ENCODE measurements at places on chromosomes 6 and 20.
A peak's percentile ranks its signal among the peaks of the same experiment; 100 is the strongest.

DNA sequence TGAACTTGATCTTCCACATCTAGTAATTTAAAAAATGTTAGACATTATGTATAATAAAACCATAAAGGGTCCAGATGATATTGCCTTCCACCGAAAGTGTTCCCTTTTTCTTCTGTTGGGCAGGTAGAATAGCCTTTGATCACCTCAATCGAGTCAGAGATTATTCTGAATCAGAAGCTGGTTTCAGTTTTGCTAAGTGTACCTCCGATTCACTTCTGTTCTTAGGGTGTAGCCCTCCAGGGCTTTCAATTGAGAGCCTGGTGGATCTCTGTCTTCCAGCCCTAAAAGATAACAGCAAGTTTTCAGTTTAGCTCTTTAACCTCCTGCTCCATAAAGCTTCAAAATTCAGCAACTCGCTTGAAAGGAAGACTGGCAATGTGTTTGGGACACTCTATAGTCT lies 21.1 kb upstream of the AIG1 start:
- DNase-seq: peak; percentile 39

- no peak for DNase-seq
Measured at GRCh38 chr6:90167514-90168379, 128.9 kb downstream of the BACH2 start.

DNA sequence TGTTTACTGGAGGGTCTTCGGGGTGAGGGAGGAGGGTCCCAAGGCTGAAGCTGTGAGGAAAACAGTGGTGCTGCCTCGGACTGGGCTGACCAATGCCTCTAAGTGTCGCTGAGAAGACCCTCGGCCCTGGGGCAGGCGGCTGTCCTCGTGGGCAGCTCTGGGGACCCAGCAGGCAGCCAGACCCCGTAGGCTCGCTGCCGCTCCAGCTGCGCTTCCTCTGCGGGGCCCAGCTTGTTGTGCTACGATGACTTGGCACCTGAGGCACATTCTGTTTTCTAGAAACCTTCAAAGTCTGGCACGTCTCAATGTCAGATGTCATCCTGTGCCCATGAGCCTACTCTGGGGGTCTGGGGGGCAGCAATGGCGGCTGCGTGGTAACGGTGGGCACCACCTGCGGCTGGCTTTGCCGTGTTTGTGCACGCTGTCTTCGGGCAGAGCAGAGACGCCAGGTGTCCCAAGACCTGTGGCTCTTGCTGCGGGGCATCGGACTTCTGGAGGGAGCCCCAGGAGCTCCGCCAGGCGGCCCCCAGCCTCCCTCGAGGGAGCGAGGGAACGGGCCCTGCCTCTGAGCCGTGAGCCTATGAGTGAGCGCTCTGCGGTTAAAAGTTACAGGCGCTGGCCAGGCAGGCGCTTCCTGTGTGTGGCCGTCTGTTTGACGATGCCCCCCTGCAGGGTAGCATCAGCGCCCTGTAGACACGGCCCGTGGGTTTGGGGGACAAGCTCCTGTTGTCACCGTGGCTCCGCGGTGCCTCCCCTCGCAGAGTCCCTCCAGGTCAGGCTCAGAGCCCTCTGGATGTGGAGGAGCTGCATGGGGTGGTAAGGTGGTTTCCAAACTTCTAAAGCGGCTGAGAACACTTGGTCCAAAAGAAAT lies 6.8 kb downstream of the SLC17A9 start:
- no peak for DNase-seq

GRCh38 chr20:19706463-19706862 lies 51.6 kb upstream of the RIN2 start:
- peak; percentile 21 for DNase-seq

- no peak for DNase-seq
Measured at GRCh38 chr6:99589290-99589672, 17.4 kb upstream of the PRDM13 start.

GRCh38 chr6:148629592-148630465 lies 117.0 kb upstream of the UST start:
- no peak for DNase-seq

GRCh38 chr6:84428300-84428907 lies 201.0 kb upstream of the CEP162 start:
- DNase-seq: peak; percentile 44

GRCh38 chr20:59320854-59321647 lies 20.6 kb downstream of the EDN3 start:
- DNase-seq: no peak

- peak; percentile 69 for DNase-seq
Measured at GRCh38 chr6:21593927-21594415, 420 bp downstream of the SOX4 start.

DNA sequence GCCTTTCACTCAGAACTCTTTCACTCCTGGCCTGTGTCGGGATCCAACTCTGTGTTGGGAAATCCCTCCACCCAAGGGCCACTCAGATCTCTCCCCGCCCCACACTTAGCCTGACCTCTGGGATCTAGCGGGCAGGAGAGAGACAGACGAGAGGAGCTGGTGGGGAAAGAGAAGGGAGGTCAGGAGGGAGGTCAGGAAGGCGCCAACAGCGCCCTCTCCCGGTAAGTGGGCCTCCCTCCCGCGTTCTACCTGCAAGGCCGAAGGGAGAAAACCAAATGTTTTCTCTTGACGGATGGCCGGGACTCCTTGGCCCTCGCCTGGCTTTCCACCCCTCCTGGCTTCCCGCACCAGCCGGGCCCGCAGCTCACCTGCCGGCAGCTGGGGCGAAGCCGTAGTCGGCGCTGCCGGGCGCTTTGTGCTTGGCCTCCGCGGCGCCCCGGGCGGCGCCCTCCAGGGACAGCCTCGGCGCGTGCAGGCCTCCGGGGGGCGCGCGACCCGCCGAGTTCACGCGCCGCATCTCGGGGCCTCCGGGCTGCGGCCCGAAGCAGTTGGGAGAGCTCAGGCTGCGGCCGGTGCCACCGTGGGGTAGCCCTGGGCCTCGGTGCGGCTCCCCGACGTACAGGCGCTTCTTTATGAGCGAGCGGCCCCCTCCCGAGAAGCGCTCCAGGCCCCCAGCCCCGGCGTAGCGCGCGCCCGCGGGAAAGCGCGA lies 38.2 kb downstream of the C6orf132 start:
- peak; percentile 79 for DNase-seq

DNA sequence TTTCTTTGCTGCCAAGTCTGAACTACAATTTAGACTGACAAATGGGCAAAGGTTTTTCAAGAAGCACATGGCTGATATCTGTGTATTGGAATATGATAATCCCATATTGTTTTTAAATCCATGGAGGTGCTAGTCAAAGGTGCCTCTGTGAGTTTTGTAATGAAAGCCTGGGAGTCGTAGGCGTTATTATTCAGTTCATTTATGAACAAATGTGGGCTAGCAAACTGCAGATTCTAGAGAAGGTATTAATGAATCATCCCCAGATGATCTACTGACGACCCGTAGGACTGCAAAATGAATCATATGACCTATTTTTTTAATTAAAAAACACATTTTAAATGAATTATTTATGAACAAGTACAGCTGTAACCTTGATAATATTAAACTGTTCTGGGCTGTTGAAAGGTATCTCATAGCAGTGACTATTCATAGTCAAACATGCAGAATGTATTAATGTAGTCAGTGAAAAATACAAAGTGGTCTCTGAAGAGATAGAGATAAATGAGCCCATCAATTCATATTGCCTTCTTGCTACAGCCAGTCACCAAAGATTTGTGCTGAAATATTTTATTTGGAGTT lies 1317.8 kb upstream of the MAP3K7 start:
- no peak for DNase-seq

GRCh38 chr6:107786709-107787588 lies 37.2 kb downstream of the SCML4 start:
- DNase-seq: peak; percentile 77

- no peak for DNase-seq
Measured at GRCh38 chr6:62614442-62614841, 328.4 kb upstream of the KHDRBS2 start.

GRCh38 chr20:4797275-4797674 lies 75.6 kb downstream of the PRND start:
- DNase-seq: no peak

GRCh38 chr20:41055679-41056078 lies 27.1 kb downstream of the TOP1 start:
- no peak for DNase-seq

GRCh38 chr6:109034526-109034925 lies 60.1 kb downstream of the SESN1 start:
- no peak for DNase-seq

DNA sequence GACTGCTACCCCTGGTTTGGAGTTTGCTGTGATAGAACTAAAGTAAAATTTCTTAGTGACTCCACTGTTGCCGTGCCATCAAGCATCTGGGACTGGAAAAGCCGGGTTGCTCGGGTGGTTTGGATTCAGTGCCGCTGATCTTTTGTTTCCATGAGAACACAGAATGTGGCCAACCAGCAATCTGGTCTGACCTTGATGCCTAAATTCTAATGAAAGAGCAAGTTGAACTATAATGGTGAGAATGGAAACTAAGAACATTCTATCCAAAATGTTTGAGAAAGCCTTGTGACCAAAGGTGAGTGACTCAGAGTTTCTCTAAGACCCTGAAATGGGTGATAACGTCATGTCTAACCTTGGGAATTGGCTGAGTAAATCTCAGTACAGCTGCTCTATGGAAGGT lies 9.9 kb upstream of the PI16 start:
- DNase-seq: no peak

GRCh38 chr6:11409371-11409770 lies 128.2 kb upstream of the TMEM170B start:
- no peak for DNase-seq

DNA sequence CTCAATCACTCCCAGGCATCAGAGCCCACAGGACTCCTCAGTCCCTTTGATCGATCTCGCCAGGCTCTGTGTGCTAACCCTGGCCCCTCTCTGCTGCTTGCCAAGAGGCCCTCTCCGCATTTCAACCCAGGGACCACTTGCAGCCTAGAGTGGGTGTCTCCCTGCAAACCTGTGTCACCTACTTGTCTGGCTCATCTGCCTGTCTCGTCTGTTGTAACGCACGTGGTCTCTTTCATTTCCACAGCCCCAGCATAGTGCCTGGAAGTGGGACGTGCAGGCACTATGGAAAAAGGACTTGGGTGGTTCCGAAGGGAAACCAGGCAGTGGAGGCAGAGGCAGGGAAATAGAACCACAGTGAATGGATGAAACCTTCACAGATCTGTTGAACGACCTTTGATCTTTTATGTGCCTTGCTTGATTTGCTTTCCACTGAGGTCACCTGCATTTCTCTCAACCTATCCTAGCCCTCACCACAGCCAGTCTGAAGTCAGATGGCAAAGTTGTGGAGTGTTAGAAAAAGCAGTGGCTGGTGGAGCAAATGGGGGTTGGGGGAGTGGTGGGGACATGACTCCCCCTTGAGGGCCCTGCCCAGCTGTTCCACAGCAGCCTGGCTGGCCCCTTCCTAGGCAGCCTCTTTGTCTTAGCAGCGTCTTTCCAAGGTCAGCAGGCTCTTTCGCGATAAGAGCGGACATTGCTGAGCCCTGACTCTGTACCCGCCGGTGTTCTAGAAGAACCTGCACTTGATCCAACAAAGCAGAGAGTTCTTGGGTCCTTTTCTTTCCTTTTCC lies 55.8 kb upstream of the TAGAP start:
- DNase-seq: no peak

DNA sequence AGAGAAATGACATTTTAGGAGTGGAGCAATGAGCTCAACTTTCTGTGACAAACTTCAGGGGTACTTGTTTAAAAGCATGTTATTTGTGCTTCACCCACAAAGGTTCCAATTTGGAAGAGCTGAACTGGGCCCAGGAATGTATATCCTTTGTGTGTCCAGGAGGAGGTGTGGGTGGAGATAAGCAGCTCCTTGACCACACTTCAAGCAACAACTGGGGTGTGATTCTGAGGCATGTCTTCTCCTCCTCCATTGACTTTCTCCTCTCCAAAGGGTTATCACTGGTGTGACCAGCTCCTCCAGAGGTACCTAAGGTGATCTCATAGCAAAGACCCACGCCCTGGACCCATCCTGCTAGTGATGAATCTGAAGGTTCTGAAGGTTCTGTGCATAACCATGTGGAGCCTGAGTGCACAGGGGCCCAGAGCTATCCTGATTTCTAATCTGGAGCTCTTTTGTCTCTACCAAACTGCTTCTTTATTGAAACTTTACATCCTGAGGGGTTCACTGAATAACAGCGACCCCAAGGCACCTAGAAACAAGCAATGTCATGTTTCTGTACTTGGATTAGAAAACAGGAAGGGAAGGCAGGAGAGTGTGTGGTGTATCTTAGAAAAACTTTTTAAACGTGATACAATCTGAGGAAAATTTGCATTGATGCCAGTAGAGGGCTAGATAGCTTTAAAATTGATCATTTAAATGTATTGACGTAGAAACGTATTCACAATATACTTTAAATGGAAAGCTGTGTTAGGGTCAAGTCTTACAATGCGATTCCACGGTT lies 60.9 kb upstream of the CD93 start:
- DNase-seq: no peak

All from GM12865 (cell line).